ENCODE measurements at places on chromosomes 3 and 15. TPM values are rescaled to one million over a fixed set of nuclear protein-coding genes. Genes with fewer than 3 reads are reported as not detected.

DNA sequence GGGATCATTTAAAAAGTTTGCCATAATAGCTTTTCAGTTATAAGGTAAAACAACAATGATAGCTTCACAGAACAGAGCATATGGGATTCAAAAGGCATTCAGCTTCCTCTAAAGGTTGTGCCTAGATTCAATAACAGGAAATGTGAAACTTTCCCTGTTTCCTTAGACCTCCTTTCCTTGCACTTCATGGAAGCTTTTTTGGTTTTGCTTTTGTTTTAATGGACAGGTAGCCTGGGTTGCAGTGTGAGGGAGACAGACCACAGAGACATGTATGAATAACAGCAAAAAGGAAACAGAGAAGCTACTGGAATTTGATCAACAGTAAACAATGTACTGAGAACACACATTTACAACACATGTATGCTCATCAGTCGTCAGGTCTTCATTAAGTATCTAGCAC is 2.3 kb upstream of the TNFAIP8L3 start:
- H3K27me3 ChIP-seq, result peaks cover 38% of the 10 kb centered on the region
- H3K4me1 ChIP-seq, result peaks cover 40% of the 10 kb centered on the region
- no peak for DNase-seq
- H3K36me3 ChIP-seq, result no peaks in the 10 kb centered on the region
- H3K4me3 ChIP-seq, result no peak overlapping the region
- no peak overlapping the region for H3K27ac ChIP-seq

DNA sequence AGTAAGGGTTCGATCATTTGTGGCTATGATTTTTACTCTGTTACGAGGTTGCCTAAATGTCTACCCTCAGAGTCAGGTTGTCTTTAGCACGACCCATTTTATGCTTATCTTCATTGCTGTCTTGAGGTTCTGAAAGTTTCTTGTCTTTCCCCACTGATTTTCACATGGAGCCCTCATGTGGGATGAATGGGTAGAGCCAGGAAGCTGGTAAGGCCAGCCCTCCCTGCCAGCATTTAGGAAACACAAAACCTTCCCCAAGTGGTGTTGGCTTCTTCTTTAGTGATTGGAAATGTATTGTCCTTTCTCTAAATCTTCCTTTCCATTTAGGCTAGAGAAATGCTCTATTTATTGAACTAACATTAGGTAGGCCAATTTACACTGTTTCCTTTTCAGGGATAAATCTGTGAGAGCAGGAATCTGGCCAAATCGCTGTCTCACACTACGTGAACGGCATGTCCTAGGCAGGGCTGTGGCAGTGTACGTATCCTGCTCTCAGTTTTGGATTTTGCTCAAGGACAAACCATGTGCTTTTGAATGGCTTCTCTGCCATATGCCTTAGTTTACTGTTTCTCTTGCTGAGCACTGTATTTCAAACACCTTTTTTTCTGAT is 43.7 kb downstream of the MYZAP start:
- no peaks in the 10 kb centered on the region for H3K36me3 ChIP-seq
- H3K27ac ChIP-seq, result no peak overlapping the region

- H3K36me3 ChIP-seq, result no peaks in the 10 kb centered on the region
- H3K27ac ChIP-seq, result no peak overlapping the region
- no peaks in the 10 kb centered on the region for H3K27me3 ChIP-seq
- H3K4me1 ChIP-seq, result no peaks in the 10 kb centered on the region
- no peak for DNase-seq
- no peak overlapping the region for H3K4me3 ChIP-seq
Observed at GRCh38 chr3:148089171-148089570, 608.5 kb upstream of the AGTR1 start.

The MCTP2 gene
- 14.3 TPM for total RNA-seq

The GPR176 gene
- 4.6 TPM for total RNA-seq

The FBXO40 gene
- total RNA-seq, result not detected

The FMN1 gene
- 21.8 TPM for total RNA-seq
